ENCODE measurements at places on chromosomes 5 and 9. TPM values are rescaled to one million over a fixed set of nuclear protein-coding genes. Genes with fewer than 3 reads are reported as not detected.

DNA sequence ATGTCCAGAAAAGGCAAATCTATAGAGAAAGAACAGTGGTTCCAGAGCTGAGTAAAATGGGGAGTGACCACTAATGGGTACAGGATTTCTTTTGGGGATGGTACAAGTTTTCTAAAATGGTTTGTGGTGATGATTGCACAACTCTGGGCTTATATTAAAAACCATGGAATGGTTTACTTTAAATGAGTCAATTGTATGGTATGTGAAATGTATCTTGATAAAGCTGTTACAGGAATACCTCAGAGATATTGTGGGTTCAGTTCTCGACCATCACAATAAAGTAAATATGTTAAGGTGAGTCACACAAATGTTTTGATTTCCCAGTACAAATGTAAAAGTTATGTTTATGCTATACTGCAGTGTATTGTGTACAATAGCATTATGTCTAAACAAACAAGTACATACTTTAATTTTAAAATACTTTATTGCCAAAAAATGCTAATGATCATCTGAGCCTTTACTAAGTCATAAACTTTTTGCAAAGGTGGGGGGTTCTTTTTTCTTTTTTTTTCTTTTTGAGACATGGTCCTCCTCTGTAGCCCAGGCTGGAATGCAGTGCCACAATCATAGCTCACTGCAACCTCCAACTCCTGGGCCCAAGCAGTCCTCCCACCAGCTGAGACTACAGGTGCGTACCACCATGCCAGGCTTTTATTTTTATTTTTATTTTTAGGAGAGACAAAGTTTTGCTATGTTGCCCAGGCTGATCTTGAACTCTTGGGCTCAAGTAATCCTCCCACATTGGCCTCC lies 65.9 kb downstream of the SHOC1 start:
- H3K27ac ChIP-seq: no peak overlapping the region
- H3K36me3 ChIP-seq: no peaks in the 10 kb centered on the region
- no peaks in the 10 kb centered on the region for H3K4me1 ChIP-seq

Gene PCDHB6
- 2.6 TPM for total RNA-seq

Gene MCC
- total RNA-seq: 54.1 TPM

Gene ZNF608
- total RNA-seq: 22.6 TPM
